ENCODE measurements at places on chromosomes 3 and 15.

GRCh38 chr3:56769116-56769707, 32.5 kb downstream of the ARHGEF3 start:
- DNase-seq = no peak

- no peak for DNase-seq
Measured at GRCh38 chr15:88792342-88793282, 10.6 kb upstream of the ACAN start.

- DNase-seq = no peak
Measured at GRCh38 chr3:15165061-15165460, 41.0 kb upstream of the CAPN7 start.

GRCh38 chr3:172355836-172356235, 92.4 kb downstream of the GHSR start:
- no peak for DNase-seq

GRCh38 chr3:38232701-38233100, 32.9 kb upstream of the SLC22A13 start:
- DNase-seq = no peak

DNA sequence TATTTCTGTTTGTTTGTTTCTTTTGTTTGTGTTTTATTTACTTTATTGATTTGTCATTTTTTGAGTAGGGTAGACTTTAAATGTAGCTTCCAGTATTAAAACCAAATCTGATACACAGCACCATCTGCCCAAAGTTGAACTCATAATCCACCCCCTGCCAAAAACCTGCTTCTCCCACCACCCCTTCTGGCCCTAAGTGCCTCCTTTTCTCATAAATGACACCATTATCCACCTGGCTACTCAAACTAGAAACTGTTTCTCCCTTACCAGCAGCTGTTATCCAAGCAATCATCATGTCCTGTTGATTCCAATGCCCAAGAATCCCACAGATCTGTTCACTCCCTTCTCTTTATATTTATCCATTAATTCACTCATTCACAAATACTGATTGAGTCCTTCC, 21.8 kb upstream of the PTX3 start:
- DNase-seq = no peak

DNA sequence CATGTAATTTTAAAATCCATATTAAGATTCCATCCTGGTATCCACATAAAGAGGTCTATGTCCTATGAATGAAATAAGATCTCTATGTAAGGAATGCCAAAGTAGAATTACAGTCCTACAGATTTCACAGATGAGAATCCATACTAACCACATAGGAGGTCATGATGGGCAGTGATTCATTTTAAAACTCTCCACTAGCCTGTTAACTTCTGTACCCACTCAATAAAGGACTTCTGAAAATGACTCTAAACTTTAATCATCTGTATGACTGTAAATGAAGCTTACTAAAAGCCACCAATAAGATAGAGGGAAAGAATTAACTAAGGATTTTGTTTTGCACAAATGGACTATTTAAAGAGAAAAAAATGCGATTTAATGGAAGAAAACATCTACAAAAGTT, 28.7 kb downstream of the MORC1 start:
- no peak for DNase-seq

- no peak for DNase-seq
Measured at GRCh38 chr3:175002732-175003143, 143.6 kb downstream of the NAALADL2 start.

DNA sequence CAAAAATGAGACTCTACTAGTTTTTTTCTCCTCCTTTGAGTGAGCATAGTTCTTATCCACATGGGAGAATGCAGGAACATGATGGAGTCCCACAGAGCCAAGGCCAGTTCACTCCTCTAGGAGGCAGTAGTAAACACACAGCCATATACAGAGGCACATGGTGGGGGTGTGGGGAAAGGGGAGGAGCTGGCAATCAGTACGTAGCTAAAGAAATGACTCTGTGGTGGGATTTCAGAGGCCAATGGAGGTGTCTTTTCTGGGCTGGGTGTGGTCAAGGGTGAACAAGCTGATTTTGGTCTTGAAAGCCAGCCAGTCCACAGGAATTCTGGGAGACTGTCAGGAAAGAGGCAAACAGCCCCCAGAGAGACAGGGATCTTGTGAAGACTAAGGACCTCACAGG, 6.6 kb upstream of the RAB11A start:
- DNase-seq = peak; percentile 9

GRCh38 chr3:55160241-55160983, 232.6 kb upstream of the LRTM1 start:
- no peak for DNase-seq
